ENCODE measurements at places on chromosomes 2 and 18.

GRCh38 chr18:39841482-39842365, 2113.3 kb upstream of the PIK3C3 start:
- peak; percentile 93 for DNase-seq

DNA sequence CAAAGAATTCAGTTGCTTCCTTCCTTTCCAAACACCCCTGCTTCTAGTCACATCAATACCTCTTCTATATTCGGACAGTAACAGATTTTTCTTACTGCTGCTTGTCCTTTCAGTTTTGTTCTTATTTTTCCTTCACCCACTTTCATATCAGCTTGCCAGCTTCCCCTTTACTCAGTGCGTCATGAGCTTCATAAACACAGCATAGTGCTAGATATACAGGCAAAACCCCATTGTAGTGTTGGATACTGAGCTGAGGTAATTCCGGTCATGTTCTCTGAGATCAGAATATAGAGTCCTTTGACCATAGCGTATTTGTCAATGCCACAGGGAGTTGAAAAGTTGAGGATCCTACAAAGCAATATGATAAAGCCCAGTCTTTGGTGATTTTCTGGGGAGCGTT, 2.4 kb downstream of the FARP2 start:
- DNase-seq: no peak

GRCh38 chr2:16713011-16713423, 47.4 kb upstream of the CYRIA start:
- DNase-seq: no peak

DNA sequence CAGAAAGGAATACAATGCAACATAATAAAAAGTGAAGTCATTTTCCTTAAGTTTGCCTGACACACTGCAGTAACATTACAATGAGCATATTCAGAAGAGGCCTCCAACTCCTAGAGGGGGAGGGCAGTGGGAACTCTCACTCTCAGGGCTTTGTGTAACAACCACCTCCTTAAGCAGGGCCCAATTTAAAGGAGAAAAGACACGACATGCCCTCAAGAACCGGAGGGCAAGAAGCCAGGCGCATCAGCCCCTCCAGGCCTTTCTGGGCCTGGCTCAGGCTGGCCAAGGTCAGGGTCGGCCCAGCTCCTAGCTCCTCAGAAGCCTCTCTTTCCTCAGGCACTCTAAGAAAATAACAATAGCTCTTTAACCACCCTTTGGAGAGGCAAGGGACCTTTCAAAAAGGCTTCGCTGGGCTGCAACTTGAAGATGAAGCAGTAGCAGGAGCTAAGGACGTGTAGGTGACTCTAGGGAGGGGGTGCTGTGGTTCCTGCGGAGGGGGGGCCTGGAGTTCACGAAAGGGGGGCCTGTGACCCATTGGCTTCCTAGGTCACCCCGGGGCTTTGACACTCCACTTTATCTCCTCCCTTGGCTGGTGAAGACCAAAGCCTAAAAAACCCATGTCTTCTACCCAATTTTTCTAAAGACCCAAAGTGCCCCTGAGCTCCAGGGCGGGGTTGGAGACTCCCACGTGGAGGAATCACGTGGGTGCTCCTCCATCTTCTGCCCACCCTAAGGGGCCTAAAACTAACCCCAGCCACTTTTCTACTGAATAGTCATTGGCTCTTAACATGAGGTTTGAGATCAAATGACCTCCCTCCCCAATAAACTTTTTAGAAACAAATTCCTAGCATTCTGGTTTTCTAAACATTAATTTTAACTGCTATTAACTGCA, 13.3 kb downstream of the SERTAD2 start:
- DNase-seq: no peak

GRCh38 chr2:209762563-209762962, 9.1 kb upstream of the UNC80 start:
- DNase-seq: no peak

DNA sequence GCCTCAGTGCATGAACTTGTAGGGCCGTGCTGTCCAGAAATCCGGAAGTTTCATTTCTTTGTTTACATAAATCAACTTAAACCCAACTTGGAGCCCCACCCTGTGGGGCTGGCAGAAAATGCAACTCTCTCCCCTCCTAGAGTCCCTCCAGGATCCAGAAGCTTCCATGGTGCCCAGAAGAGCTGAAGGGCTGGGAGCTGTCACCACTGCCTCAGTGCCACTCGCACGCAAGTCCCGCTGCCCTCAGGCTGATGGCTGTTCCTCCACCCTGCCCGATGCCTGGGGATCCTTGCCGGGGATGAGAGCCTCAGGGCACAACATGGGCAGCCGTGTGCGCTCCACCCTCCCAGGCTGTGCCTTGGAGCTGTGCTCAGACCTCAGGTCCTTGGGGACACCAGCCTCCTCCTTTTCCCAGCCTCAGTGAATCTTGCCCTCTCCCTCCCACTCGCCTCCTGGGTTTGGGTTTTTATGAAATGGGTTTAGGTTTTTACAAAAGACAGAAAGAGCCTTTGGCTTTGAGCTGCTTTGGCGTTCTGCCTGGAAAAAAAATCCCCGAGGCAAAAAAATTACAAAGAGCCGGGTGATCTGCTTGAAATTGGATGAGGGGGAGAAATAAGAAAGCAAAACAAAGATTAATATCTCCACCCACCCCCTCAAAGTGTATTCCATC, 155.2 kb downstream of the TWIST2 start:
- peak; percentile 80 for DNase-seq

DNA sequence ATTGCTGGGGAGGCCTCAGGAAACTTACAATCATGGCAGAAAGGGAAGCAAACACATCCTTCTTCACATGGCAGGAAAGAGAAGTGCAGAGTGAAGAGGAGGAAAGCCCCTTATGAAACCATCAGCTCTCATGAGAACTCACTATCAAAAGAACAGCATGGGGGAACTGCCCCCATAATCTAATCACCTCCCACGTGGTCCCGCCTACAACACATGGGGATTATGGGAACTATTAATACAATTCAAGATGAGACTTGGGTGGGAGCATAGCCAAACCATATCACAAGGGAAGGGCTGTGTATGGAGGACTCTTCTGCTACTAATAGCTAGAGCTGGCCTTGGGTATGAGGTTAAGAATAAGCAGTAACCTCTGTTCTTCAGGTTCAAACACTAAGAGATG, 8.8 kb upstream of the SETBP1 start:
- DNase-seq: no peak

DNA sequence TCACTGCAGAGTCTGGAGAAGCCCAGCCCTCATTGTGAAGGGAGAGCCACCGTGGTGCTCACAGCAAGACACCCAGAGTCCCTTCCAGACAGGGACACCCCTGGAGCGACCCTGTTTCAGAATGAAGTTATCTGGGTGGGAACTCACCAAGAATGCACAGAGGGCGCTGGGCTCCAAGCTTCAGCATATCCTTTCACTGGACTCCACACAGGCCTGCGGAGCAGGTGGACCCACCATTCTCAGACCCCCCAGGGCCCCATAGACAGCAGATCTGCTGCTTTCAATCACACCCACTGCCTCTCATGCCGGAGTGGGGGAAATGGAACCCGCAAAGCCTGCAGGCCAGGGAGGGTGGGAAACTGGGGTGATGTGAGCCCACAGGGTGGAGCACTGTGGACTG, 87.8 kb downstream of the RRM2 start:
- no peak for DNase-seq

DNA sequence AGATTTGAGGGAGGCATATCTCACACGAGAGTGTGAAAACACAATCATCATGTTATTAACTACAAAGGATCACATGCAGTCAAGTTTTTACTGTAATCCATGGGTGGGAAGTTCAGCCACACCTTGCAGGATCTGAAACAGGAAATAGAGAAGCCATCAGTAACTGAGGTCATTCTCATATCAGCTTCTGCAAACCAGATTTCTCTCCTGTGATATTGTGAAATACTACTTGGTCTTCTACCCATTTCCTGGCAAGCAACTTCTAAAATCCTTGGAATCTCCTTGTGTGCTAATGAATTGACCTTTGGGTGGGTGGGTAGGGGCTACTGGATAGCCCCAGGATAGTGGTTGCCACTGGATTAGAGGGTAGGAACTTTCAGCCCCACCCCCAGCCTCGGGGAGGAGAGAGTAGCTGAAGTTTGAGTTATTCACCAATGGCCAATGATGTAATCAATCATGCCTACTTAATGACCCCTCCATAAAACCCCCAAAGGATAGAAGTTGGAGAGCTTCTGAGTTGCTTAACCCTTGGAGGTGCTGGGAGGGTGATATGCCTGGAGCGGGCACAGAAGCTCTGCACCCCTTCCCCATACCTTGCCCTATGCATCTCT, 25.6 kb upstream of the TGIF1 start:
- no peak for DNase-seq

GRCh38 chr2:14601156-14601770, 31.3 kb upstream of the LRATD1 start:
- DNase-seq: no peak

- no peak for DNase-seq
Measured at GRCh38 chr18:6601241-6601640, 128.3 kb upstream of the ARHGAP28 start.

DNA sequence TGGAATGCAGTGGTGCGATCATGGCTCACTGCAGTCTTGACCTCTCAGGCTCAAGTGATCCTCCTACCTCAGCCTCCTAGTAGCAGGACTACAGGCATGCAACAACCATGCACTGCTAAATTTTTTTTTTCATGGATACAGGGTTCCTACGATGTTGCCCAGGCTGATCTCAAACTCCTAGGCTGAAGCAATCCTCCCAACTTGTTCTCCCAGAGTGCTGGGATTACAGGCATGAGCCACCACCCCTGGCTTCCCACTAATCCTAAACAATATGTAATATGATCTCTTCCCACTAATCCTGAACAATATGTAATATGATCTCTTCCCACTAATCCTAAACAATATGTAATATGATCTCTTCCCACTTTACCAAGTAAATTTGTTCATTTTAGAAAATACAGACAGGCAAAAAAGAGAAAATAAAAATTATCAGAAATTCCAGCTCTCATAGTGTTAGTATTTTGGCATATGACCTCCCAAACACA, 33.7 kb upstream of the C18orf32 start:
- DNase-seq: no peak

DNA sequence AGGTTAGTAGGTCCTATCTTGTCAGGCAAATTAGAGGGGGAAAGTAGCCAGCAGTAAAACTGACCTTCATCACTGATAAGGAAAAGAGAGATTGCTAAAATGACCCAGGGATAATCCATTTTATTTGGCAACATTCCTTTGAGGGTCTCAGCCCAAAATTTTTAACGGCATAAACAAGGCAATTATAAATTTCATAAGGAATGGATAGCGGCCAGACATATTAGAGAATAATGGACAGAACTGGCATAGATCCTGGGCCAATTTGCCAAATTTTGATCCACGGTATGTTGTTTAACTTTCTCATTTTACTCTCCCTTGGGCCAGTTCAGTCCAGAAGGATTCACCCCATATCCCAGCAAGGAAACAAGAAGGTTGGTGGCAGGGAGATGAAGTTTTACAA, 170.4 kb upstream of the BCL2L11 start:
- DNase-seq: no peak

DNA sequence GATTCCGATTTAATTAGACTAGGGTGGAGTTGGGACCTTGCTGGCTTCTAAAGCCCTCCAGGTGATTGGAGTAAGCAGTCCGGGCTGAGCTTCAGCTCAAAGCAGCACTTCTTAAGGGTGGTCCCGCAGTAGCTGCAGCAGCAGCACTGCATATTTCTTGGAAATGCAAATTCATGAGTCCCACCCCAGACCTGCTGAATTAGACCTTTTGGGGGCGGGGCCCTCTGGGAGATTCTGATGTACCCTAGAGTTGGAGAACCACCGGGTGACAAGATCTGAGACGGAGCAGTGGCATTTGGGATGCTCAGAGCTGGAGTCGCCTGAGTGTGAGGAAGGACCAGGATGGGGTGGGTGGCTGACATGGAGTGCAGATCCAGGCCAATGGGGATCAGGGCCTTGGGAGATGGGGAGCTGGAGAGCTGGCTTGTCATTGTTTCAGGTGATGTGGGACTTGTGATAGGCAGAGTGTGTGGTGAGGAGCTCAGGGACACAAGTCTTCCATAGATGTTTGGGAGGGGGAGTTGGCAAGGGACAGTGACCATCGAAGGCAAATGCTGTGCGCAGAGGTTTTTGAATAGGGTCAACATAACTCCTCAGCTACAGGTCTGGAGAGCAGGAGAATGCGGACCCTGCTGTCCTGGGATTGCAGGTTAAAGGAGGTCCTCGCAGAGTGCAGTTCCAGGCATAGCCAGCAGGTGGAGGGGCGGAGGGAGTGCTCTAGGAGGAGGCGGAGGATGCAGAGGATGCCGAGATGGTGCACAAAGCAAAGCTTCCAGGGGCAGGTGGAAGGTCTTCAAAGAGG, 130.9 kb upstream of the RAB12 start:
- DNase-seq: peak; percentile 86

DNA sequence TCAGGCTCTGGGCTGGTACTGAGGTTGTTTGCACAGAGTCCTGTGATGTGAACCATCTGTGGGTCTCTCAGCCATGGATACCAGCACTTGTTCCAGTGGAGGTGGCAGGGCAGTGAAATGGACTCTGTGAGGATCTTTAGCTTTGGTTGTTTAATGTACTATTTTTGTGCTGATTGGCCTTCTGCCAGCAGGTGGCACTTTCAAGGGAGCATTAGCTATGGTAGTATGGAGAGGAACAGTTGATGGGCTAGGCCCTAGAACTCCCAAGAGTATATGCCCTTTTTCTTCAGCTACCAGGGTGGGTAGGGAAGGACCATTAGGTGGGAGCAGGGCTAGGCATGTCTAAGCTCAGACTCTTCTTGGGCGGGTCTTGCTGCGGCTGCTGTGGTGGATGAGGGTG, 257.0 kb upstream of the GYPC start:
- no peak for DNase-seq

DNA sequence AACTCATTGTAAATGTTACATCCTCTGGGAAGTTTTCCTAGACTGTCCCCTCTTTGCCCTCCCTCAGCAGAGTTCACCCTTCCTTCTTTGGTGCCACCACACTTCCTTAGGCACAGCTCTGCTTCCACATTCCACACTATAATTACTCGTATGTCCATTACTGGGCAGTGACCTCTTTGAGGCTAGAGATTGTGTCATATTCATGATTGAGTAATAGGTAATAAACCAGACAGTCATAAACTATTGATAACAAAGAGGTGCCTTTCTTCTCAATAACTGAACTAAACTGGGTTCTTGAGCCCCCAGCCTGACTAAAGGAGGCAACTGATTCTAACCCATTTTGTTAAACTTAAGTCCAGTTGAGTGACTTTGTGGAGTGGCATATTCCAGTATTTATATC, 28.3 kb downstream of the MYO3B start:
- DNase-seq: no peak

- peak; percentile 16 for DNase-seq
Measured at GRCh38 chr2:44906972-44907371, 34.5 kb upstream of the SIX3 start.

DNA sequence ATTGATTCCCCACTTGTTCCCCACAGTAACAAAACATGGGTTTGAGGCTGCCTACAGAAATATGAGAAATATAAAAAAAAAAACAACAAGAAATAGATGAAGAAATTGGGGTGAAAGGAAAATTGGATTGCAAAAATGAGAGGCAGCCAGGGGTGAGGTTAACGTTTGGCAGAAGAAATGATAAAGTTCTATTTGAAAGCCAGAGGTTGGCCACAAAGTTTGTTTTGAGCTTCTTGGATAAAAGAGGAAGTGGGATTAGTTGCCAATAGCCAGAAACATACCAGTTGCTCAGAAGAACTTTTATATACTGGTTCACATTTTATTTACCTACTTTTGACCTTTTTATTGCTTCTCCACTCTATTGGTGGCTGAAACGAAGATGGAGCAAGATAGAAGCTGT, 67.5 kb downstream of the FASTKD2 start:
- peak; percentile 11 for DNase-seq
